HFFc6 (cell line): ENCODE measurements at places on chromosomes 3 and 15.

DNA sequence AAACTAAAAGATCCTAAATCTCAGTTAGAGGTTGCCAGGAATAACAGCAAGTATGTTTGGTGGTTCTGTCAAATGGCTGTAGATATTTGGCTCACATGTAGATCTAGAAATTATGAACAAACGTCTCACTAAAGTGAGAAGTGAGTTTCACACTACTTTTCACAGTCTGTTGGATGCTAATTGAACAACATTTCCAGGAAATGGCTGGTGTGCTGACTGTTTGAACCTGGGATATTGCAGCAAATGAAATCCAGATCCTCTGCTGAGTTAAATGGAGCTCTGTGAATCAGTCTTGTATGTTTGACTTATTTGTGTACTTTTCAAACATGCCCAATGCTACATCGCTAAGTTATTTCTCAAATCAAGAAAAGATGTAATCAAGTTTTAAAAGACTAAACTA, 21.3 kb upstream of the RSL24D1 start:
- no peaks in the 10 kb centered on the region for H3K27me3 ChIP-seq
- no peak overlapping the region for H3K27ac ChIP-seq
- H3K4me1 ChIP-seq: peaks cover 26% of the 10 kb centered on the region
- no peak overlapping the region for H3K4me3 ChIP-seq

DNA sequence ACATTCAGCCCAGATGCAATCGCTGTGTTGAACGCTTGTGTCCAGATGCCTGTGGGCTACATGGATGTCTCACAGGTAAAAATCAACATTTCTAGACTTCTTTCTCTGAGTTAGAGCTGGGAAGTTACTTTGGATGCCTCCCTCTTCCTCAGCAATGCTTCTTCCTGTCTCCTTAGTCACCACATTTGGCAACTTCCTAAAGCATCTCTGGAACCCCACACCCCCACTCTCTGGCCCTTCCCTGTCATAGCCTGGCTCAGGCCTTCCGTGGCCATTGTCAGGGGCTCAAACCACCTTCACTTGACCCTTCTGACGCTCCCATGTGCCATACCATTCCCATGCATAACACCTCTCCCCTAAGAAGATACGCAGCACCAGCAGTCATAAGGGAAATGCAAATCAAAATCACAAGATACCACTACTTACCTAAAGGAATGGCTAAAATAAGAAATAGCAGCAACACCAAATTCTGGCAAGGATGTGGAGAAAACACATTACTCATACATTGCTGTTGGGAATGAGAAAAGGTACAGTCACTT, 21.6 kb upstream of the RGMA start:
- no peak overlapping the region for H3K4me3 ChIP-seq
- H3K27me3 ChIP-seq: no peaks in the 10 kb centered on the region; the same call in 1 of the 2 replicates
- DNase-seq: no peak
- H3K27ac ChIP-seq: no peak overlapping the region
- H3K4me1 ChIP-seq: no peaks in the 10 kb centered on the region

DNA sequence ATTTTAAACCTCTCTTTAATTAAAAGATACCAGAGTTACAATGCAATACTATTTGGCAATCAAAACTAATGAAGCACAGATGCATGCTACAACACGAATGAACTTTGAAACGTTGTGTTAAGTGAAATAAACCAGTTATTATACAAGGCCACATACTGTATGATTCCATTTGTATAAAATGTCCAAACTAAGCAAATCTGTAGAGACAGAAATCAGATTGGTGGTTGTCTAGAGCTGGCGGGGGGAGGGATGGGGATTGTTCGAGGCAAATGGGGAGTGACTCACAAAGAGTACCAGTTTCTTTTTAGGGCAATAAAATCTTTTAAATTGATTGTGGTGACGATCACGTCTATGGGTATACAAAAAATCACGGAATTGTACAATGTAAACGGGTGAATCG, 677.0 kb downstream of the NTRK3 start:
- peaks cover 10% of the 10 kb centered on the region; the same call in 1 of the 2 replicates for H3K4me1 ChIP-seq
- H3K27me3 ChIP-seq: peaks cover 6% of the 10 kb centered on the region
- no peaks in the 10 kb centered on the region for H3K36me3 ChIP-seq
- DNase-seq: no peak

- peak; percentile 96 for DNase-seq
- H3K27me3 ChIP-seq: peaks cover 4% of the 10 kb centered on the region
- peaks cover 74% of the 10 kb centered on the region for H3K4me1 ChIP-seq
- peak overlapping the region; percentile 88 for H3K27ac ChIP-seq
Observed at GRCh38 chr3:149016669-149017541, 25.6 kb downstream of the GYG1 start.

DNA sequence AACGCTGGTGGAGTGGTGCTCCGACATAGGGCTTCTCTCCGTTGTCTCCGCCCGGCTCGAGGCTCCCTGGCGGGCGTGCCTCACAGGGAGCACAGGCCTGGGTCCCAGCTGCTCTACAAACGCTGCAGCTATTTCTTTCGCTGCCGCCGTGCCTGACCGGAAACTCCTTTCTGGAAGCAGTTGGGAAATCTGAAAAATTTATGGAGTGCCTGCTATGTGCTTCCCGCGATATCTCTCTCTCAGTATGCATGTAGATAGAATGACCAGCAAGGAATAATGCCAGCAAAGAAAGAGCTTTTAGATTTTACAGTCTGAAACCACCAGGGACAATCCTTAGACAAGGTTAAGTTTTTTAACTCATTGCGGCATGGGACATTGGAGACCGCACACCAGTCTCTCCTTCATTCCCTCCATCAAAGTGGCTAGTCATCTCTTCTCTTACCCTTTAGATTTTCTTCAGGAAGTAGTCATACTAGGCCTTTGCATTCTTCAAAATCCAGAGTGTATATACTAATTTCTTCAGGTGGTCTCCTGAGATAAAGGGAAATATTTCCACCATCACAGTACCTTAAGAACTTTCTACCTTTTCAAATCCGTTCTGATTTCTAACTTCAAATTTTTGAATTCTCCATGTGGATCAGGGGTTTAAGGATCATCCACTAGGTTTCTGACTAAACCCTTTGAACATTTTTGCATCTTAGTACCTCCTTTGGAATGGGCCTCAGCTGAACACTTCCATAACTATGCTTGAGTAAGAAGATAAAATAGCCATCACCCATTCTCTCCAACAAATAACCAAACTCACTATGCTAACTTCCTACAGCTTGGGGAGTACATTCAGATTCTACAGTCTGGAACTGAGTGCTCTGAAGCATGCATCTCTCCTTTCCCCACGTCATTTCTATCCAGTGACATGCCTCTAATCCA, 1.1 kb upstream of the NPHP3 start:
- H3K27me3 ChIP-seq: peaks cover 5% of the 10 kb centered on the region
- H3K4me3 ChIP-seq: peak overlapping the region; percentile 95
- DNase-seq: peak; percentile 79
- H3K4me1 ChIP-seq: peaks cover 53% of the 10 kb centered on the region

GRCh38 chr3:99118381-99118780, 216.9 kb upstream of the DCBLD2 start:
- H3K36me3 ChIP-seq: peaks cover 5% of the 10 kb centered on the region; the same call in 1 of the 2 replicates
- peak; percentile 73 for DNase-seq

DNA sequence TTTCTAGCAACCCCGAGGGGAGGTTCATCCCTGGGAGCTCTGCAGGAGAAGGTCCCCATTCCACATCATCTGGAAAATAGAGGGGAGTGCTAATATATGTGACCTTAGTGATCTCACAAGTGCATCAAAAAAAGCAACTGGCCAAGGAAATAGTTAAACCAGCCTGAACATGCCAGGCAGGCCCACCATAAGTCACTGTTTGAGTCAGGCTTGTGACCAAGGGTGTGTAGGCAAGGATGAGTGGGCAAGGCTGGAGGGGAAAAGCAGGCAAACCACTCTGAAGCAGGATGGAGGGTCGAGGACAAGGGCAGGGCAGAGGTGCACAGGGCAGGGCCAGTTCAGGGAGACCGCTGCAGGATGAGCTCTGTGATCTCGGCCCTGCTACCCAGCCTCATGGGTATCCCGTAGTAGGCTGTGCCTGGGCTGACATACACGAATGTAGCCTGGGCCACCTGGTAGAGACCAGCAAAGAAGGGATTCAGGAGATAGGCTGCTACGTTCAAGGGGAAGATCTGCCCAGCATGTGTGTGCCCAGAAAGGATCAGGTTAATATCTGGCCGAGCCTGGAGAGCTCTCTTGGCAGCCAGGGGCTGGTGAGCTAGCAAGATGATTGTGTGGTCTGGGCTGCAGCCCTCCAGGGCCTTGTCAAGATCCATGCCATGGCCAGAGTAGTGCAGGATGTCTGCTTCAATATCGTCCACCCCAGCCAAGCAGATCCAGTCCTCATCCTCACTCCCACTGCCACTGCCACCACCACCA, 4.3 kb downstream of the GLB1 start:
- no peak overlapping the region for H3K4me3 ChIP-seq
- no peak overlapping the region for H3K27ac ChIP-seq
- H3K27me3 ChIP-seq: peaks cover 3% of the 10 kb centered on the region; the same call in 1 of the 2 replicates
- H3K4me1 ChIP-seq: peaks cover 12% of the 10 kb centered on the region
- DNase-seq: no peak
- peaks cover 40% of the 10 kb centered on the region for H3K36me3 ChIP-seq

DNA sequence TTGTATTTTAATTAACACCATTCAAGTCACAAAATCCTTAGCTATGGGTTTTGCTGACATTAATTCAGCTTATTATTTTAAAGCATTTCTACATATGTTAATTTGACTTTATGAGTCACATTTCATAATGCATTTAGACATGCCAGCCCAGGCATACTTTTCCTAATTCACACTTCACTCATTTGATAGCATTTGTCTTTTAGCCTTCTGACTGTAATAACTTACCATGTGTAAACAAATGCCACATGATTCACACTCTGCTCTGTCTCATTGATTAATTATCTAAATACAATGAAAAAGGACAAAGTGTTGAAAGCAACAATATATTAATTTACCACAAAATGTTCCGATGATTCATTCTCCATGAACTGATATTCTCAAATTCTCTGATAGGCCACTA, 927.8 kb upstream of the EPHA6 start:
- H3K36me3 ChIP-seq: no peaks in the 10 kb centered on the region
- H3K4me1 ChIP-seq: no peaks in the 10 kb centered on the region
- DNase-seq: no peak
- no peak overlapping the region for H3K27ac ChIP-seq
- no peaks in the 10 kb centered on the region for H3K27me3 ChIP-seq
